ENCODE measurements at places on chromosomes 6 and 20.

DNA sequence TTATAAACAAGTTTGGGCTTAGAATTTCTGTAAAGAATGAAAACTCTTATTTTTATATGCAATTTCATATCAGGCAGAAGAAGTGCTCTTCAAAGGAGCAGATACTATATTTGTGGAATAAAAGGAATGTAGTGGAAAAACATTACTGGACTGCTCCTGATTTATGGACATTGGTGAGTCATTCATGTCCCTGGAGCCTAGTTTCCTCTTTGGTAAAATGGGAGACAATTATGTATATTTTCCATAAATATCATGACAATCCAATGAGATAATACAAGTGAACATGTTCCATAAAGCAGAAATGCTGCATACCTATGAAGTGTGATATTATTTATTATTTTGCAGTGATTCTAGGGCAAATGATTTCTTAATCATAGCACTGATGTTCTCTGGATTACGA, 445.8 kb upstream of the CITED2 start:
- no peak for DNase-seq

DNA sequence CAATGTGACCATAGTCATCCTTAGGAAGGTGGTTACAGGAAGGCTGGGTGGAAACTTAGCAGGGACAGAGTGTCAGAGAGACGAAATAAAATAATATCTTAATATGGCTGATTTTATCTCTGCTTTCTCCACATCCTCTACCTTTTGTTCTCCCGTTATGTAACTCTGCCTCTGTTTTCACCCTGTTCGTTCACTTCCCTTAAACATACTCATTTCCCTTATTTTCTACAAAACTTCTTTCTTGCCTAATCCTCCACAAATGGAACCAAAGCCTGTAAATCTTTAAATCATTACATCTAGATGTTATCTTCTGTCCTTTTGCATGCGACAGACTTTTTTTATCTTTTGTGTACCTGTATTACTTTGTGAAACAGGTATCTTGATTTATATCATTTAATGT, 23.3 kb upstream of the CRIP3 start:
- DNase-seq: no peak

DNA sequence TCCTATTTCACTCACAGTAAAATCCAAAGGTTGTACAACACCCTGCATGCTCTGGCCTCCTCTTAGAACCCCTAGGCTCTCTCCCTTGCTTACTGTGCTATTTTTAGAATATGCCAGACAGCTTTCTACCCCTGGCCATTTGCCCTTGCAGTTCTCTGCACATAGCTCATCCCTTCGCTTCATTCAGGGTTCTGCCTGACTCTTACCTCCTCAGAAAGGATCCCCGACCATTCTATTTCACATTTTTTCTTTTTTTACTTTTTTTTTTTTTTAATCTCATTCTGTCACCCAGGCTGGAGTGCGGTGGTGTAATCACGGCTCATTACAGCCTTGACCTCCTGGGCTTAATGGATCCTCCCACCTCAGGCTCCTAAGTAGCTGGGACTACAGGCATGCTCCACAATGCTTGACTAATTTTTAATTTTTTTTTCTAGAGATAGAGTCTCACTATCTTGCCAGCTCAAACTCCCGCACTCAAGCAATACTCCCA, 33.6 kb downstream of the COMMD7 start:
- no peak for DNase-seq

DNA sequence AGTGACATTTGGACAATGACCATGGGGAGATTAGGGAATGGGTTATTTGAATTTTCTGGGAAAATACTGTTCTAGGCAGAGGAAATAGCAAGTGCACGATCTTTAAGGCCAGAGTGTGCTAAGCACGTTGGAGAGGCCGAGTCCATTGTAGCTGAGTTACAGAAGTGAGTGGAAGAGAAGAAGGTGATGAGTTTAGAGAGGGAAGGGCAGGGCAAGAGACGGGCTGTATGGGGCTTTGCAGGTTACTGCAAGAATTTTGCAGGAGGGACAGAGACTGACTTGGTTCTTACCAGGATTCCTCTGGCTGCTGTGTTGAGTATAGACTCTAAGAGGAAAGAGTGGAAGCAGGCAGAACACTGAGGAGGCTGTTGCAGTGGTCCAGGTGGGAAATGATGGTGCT, 1.1 kb upstream of the NCOA3 start:
- no peak for DNase-seq

DNA sequence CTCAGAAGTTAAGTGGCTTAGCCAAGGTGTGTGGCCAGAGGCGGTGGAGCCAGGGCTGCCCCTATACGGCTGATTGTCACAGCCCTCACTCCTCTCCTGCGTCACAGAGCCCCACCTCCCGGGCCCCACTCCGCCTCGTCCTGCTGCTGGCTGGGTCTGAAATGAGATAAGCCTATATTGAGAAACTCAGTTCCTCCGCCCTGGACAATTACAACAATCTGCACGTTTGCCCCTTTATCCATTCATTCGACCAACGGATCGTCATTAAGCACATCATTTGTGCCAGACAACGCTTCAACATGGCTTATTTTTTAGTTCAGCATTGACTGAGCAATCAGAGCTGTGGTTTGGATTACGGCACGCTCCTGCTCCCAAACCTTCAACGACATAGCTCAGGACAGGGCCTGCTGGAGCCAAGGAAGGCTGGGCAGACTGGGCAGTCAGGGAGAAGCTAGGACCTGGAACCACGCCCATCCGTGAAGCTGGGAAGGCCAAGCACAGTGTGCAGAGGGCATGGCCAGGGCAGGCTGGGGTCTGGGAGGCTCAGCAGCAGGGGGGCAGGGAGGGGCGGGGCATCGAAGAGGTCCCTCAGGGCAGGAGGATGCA, 16.6 kb upstream of the EZR start:
- no peak for DNase-seq

- DNase-seq: no peak
Measured at GRCh38 chr6:143232849-143233248, 172.2 kb downstream of the AIG1 start.

DNA sequence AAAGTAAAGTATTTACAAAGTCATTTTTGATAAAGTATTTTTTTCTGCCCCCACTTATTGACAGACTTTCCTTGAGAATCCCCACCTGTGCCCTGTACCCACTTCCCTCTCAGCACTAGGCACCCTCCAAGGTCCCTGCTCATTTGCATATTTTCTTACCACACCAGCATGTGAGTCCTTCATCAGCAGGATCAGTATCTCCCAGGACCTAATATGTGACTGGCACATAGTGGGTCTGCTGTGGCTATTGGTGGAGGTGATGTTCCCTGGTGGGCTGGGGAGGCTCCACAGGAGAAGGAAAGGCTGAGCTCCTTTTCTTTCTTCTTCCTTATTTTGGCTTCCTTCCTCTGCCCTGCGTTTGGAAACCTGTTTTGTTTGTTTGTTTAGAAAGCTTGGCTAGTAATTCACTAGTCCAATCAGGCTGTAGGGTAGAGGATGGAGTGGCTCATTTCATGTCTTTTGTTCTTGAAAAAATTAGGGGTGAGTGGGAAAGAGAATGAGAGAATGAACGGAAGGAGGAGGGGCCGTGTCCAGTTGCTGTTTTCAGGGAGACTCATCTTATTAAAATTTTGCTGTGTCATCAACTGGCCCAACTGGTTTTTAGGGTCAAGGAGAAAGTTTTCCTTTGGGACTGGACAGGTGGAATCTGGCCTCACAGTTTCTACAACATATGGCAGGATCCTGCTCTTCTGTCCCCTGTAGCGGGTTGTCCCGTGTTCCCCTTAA, 2.8 kb upstream of the RNF24 start:
- DNase-seq: no peak

DNA sequence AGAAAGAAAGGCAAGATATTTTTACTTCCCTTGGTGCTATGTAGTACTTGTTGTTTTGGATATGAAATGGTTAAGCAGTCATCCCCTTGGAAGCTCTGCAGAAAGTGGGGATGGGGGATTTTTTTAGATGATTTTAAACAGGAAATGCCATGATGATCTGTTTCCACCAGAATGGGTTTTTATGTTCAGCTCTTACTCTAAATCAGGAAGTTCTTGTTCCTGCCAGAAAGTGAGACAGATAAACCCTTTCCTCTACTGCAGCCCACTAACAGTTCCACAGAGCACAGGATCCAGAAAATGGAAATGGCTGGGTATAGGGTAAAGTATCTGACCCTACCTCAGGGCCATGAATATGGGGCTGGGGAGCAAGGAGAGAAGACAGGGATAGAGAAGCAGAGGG, 32.1 kb upstream of the PPP1R3G start:
- DNase-seq: no peak

DNA sequence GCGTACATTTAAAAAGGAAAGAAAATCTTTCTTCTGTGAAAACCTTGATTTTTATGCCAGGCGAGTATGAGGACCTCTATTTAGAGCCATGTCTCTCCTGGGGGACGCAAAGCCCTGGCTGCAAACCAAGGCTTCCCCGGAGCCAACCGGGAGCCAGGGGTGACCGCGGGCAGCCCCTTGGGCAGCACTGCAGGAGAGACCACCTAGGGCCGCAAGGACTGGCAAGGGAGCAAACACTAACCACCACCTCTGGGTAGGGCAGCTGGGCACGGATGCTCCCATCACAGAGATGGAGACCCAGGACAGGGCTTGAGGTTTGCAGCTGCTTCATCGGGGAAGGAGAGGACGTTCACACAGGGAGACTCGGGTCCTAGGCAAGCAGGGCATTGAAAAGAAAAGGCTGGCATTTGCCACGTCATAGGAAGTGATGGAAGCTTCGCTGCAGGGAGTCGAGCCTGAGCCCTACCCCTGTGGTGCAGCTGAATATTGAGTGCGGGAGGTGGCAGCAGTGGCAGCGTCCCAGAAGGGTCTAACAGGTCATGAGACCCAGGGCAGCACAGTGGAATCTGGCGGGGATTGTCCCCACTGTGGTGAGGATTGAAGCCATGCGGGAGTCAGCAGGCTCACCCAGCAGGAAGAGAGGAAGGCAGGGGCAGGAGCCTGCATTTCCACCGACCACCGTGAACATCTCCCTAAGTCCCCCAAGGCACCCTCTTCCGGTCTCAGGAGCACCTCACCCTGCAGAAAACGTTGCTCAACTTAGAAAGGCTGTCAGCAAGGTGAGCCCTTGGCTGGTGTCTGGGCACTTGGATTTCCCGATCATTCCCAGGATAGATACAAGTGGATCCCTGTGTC, 156.2 kb upstream of the CST7 start:
- no peak for DNase-seq

DNA sequence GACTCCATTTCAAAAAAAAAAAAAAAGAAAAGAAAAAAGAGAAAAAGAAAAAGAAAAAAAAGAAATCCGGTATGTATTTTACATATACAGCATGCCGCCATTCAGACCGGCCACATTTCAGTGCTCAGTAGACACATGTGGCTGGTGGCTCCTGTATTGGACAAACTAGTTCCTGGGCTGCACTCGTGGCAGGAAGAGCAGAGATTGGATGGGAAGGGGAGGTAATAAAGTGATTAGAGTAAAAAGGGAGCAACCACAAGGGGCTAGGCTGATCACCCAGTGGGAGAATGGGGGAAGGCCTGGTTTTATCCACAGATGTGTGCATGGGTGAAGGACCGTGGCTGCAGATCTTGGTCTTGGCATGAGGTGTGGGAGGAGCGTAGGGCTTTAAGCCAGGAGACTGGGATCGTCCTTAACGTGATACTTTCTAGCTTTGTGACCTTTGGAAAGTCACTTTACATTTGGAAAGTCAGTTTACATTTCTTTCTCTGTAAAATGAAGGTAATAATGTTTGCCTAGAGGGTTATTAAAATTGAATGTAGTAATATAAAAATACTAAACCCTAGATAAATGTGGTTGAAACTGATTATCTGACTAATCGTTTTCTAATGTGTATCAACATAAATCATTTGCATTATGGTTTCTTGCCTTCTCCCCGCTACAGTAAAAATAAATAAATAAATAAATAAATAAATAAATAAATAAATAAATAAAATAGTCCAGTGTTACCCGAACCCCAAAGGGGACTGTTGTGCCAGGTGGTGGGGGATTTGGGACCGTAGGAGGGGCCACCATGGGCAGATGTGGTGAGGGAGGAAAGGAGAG, 869 bp upstream of the TRIM15 start:
- DNase-seq: no peak

- no peak for DNase-seq
Measured at GRCh38 chr20:14925300-14925699, 587.9 kb upstream of the FLRT3 start.

DNA sequence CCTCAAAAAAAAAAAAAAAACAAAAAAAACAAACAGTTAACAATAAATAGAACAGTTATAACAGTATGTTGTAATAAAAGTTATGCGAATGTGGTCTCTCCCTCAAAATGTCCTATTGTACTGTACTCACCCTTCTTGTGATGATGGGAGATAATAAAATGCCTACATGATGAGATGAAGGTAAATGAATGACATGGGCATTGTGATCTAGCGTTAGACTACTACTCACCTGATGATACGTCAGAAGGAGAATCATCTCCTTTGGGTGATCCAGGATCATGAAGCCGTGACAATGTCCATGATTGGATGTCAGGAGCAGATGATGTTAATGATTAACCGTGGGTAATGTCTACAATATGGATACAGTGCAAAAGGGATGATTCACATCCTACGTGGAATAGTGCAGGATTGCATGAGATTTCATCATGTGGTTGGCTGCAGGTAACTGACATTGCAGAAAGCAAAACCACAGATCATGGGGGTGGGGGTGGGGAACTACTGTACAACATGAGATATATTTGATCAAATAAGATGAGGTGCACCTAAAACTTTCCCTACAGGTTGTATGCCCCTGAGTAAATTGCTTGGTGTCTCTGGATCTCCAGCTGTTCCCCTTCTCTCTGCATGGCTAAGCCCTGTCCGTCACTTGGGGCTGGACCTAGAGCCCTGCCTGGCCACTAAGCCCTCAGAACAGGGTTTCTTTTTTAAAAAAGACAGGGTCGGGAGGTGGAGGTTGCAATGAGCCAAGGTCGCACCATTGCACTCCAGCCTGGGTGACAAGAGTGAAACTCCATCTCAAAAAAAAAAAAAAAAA, 6.2 kb upstream of the RBCK1 start:
- DNase-seq: no peak

GRCh38 chr20:57008217-57008616, 258.2 kb downstream of the BMP7 start:
- no peak for DNase-seq

GRCh38 chr20:53839423-53840176, 230.8 kb downstream of the BCAS1 start:
- peak; percentile 51 for DNase-seq

GRCh38 chr6:42774201-42774600, 7.7 kb upstream of the BICRAL start:
- DNase-seq: no peak

Data from femur (tissue), 1 donor.